Mesenchymal stem cell (in vitro differentiated cells and primary cell): ENCODE measurements at places on chromosomes 7 and 10.

DNA sequence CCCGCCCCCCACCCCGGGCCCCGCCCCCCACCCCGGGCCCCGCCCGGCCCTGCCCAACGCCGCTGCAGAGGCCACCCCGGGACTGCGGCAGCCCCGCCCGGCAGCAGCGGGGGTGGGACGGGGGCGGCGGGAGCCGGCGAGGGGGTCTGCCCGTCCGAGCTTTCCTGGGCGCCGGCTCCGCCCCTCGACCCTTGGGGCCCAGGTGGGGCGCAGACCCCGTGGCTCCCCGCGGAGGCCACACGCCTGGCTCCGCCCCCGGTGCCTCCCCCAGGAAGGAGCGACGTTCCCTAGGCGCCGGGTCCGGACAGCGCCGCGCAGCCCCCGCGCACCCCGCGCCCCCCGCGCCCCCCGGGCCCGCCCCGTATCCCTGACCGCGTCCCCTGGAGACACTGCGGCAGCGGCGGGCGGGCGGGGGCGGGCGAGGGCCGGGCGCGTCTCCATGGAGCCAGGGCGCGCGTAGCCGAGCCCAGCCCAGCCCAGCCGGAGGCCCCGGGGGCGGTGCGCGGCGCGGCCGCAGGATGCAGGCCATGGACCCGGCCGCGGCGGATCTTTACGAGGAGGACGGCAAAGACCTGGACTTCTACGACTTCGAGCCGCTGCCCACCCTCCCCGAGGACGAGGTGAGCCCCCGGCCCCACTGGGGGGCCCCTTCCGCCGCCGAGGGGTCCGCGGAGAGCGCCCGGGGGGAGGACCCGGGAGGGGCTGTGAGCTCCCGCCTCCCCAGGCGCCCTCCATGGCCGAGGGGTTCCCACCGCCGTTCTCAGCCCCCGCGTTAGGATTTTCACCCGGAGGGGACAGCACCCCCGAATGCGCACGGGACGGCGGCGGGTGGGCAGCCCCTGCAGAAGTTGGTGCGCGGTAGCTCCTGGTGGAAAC, at the start of gene KNDC1:
Gene KNDC1 (plus strand): TSS at position 270 of the 876 bp plus-strand sequence. CDS start 249 bp downstream, at position 519.
- H3K4me1 ChIP-seq, result peaks cover 23% of the 10 kb centered on the region
- no peak for DNase-seq
- H3K36me3 ChIP-seq, result no peaks in the 10 kb centered on the region
- H3K4me3 ChIP-seq, result peak within 1 kb of the TSS; percentile 61

GRCh38 chr7:18771834-18772566, 276.5 kb downstream of the HDAC9 start:
- DNase-seq, result no peak
- no peaks in the 10 kb centered on the region for H3K27me3 ChIP-seq
- no peak overlapping the region for H3K27ac ChIP-seq
- no peaks in the 10 kb centered on the region for H3K36me3 ChIP-seq
- peaks cover 2% of the 10 kb centered on the region for H3K4me1 ChIP-seq

GRCh38 chr7:133859231-133859630, 267.9 kb upstream of the LRGUK start:
- no peaks in the 10 kb centered on the region for H3K27me3 ChIP-seq
- no peaks in the 10 kb centered on the region for H3K36me3 ChIP-seq
- no peak overlapping the region for H3K4me3 ChIP-seq
- no peak for DNase-seq

DNA sequence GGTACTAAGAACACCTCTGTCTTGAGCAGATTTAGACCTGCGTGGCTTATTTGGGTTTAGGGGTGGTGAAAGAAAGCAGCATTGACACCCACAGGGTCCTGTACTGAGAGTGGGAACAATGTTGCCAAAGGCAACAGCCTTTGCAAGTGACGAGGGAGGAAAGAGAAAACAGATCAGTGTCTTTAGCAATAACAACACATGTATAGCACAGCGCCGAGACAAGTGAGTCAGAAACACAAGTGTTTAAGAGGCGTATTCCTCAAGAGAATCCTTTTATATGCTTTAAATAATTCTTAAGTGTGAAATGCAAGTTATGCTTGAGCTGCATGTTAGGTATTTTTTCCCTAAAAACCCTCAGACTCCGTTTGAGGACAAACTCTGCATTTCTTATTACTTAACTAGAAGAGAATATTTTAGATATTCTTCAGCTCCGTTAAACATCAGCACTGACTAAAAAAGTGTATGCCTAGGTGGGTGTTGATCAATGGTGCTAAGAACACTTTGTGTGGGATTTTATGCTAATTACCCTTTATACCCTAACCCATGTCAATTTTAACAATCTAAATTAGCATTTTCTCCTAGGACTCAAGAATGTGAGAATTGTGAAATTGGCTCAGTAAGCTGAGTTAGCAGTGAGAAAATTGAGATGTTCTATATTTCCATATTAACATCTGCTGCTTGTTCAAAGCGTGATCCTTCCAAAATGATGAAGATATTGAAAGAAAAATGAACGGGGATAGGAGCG, 1095.4 kb upstream of the CELF2 start:
- H3K27me3 ChIP-seq, result no peaks in the 10 kb centered on the region
- DNase-seq, result peak; percentile 33
- H3K4me3 ChIP-seq, result no peak overlapping the region
- H3K27ac ChIP-seq, result no peak overlapping the region
- H3K36me3 ChIP-seq, result no peaks in the 10 kb centered on the region

GRCh38 chr7:35871856-35872255, 71.0 kb downstream of the SEPTIN7 start:
- H3K27me3 ChIP-seq, result no peaks in the 10 kb centered on the region
- no peak for DNase-seq
- no peak overlapping the region for H3K4me3 ChIP-seq
- H3K36me3 ChIP-seq, result peaks cover 38% of the 10 kb centered on the region
